ENCODE measurements at places on chromosomes 11 and 22.

GRCh38 chr11:134409552-134410429 lies 2.3 kb downstream of the B3GAT1 start:
- no peak for DNase-seq

DNA sequence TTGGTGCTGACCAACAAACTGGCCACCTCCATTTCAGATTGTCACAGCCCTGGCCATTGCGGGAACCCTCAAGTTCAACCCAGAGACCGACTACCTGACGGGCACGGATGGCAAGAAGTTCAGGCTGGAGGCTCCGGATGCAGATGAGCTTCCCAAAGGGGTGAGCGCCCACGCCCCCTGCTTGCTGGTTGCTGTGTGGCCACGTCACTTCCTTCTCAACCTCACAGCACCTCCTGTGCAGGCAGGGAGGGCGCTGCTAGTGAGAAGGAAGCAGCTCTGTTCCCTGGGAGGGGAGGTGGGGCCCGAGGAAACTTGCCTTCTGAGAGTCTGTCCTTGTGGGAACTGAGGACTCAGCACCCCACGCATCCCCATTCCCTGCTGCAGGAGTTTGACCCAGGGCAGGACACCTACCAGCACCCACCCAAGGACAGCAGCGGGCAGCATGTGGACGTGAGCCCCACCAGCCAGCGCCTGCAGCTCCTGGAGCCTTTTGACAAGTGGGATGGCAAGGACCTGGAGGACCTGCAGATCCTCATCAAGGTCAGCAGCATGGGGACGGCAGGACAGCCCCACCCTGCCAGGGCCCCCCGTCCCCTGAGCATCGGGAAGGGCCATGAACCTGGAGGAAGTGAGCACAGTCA lies 19.3 kb downstream of the POLR3H start:
- no peak for DNase-seq

DNA sequence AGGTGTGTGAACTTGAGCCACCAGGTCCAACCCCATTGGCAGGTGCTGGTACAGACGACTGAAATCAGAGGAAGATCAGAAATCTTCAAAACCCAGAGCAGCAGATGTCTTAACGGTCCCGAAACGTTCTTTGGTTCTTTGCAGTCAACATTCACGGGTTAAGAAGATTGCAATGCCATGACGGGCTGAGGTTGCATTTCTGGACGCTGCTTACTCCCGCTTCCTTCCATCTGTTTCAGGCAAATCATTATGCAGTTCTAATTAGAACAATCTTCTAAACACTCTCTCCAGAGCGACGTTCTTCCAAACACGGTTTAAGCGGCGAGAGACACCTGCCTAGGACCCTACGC lies 492 bp upstream of the LUZP2 start:
- no peak for DNase-seq

GRCh38 chr11:69939551-69940245 lies 120.5 kb upstream of the FGF3 start:
- DNase-seq = no peak

DNA sequence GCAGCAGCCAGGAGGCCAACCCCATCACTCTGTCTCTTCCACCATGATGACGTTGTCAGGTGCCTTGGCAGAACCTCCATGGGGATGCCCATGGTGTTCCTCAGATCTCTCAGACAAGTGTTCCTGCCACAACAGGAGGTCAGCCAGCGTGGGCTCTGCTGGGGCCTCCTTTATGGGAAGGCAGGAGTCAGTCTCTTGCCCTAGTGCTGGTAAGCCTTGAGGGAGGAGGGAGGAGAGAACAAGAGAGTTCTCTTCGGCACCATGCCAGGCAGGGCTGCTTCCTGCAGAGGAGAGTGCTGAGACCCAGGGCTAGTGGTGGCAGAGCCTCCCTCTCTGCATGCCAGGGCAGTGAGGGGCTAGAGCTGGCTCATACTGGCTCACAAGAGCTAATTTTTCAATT lies 32.5 kb downstream of the GNAZ start:
- DNase-seq = no peak

DNA sequence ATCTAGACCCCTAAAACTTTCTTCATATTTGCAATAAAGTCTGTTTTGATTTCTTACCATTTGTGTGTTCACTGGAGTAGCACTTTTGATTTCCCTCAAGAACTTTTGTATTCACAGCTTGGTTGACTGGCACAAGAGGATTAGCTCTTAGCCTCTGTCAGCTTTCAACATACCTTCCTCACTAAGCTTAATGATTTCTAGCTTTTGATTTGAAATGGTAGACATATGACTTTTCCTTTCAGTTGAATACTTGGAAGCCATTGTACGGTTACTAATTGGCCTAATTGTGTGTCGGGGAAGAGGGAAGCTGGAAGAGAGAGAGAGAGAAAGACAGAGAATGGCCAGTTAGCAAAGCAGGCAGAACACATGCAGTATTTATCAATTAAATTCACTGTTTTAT lies 180.5 kb downstream of the ARHGAP42 start:
- no peak for DNase-seq

DNA sequence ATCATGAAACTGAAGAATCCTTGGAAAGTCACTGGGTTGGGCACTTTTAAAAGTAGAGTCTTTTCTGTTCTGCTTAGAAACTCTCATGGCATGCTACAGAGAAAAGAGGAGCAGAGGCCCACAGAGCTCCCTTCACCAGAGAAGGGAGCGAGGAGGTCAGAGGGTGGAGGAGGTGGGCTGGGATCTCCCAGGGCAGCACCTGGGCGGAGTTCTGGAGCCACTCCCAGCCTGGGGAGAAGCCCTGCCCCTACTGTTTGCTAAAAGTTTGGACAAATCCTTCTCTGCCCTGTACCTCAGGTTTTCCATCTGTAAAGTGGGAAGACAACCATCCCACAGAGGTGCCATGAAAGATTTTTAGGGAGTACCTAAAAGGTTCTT lies 299.1 kb downstream of the KIRREL3 start:
- DNase-seq = no peak

- DNase-seq = no peak
Observed at GRCh38 chr11:69122630-69123431, 32.9 kb upstream of the SMIM38 start.

- no peak for DNase-seq
Observed at GRCh38 chr11:5591613-5592012, 4.8 kb upstream of the TRIM6 start.

- DNase-seq = no peak
Observed at GRCh38 chr11:70586261-70587074, 188.1 kb downstream of the CTTN start.

DNA sequence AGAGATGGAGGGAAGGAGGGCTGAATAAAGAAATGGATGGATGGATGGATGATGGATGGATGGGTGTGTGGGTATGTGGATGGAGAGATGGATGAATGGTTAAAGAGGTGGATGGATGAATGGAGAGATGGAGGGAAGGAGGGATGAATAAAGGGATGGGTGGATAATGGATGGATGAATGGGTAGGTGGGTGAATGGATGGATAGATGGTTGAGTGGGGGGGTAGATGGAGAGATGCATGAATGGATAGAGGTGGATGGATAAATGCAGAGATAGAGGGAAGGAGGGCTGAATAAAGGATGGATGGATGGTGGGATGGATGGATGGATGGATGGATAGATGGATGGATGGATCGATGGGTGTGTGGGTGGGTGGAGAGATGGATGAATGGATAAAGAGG lies 71.6 kb downstream of the CDKN1C start:
- DNase-seq = no peak

GRCh38 chr11:26844963-26845362 lies 123.1 kb upstream of the SLC5A12 start:
- DNase-seq = no peak

GRCh38 chr11:95078526-95078925 lies 11.1 kb upstream of the ENDOD1 start:
- no peak for DNase-seq

DNA sequence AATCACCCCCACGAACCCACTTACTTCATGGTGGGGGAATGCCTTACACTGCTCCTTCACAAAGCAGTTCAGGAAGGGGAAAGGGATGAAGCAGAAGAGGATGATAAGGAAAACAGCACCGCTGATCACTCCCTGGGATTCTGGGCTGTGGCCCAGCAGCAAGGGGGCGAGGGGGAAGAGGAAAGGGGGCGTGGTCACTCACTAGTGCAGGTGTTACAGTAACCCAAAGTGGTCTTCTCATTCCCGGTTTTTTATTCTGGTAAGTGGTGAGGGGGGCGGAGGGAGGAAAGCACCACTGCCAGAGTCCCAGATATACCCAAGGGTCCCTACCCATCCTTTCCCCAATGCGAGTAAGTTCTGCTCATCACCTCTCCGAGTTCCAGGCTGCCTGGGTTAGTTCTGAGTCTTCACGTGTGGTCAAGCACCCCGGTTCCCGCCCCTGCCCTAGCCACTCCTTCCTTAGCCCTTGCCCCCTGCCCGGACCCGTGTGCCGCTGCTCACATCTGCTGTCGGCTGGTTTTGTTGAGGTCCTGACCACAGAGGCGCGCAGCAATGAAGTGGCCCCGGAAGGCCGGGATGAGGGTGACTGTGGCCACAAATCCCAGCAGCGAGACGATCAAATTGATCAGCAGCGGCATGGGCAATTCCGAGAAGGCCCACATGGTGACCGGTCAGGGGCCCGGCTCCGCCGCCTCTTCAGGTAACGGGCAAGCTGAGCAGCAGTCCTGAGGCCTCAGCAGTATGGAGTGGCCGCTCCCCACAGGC lies 477 bp downstream of the DPAGT1 start:
- DNase-seq = no peak

DNA sequence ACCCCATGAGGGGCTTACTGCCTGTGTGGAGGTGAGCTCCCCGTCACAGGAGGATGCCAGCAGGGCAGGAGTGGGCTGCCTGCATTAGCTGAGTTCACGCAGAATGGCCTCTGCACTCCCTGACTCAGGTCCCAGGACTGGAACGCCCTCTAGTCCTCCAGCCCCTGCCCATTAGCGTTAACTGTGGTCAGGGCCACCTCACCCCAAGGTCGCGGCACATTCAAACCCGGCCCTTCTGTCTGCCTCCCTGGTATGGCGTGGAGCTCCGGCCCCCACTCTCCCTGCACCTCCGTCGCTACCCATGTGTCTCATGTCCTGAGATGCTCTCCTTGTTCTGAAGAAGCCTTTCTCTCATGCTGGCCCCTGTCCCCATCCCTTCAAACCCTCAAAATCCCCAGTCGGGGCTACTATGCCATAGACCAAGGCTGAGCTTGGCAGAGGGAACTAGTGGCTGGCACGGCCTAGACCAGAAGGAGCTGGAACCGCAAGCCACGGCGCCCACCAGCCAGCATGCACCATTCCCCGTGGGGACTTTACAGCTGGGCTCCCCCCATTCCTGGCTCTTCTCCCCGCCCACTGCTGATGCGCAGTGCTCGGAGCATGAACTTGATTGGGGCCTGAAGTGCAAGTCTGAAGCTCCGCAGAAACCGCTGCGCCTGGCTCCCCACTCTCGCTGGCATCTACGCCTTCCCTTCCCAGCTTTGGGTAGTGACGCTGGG lies 79.5 kb upstream of the RTL6 start:
- peak; percentile 13 for DNase-seq

- no peak for DNase-seq
Observed at GRCh38 chr22:30186041-30186440, 60.5 kb downstream of the LIF start.

DNA sequence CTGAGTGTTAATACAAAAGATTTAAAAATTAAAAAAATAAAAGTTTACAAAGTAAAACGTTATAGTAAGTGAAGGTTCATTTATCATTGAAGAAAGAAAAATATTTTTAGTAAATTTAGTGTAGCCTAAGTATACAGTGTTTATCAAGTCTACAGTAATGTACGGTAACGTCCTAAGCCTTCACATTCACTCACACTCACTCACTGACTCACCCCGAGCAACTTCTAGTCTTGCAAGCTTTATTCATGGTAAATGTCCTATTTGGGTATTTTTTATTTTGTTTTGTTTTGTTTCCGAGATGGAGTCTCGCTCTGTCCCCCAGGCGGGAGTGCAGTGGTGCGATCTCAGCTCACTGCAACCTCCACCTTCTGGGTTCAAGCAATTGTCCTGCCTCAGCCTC lies 8.8 kb downstream of the CASTOR1 start:
- no peak for DNase-seq

GRCh38 chr11:2691355-2691761 lies 8.4 kb downstream of the KCNQ1OT1 start:
- DNase-seq = no peak

- no peak for DNase-seq
Observed at GRCh38 chr11:93000511-93001476, 31.3 kb downstream of the MTNR1B start.

DNA sequence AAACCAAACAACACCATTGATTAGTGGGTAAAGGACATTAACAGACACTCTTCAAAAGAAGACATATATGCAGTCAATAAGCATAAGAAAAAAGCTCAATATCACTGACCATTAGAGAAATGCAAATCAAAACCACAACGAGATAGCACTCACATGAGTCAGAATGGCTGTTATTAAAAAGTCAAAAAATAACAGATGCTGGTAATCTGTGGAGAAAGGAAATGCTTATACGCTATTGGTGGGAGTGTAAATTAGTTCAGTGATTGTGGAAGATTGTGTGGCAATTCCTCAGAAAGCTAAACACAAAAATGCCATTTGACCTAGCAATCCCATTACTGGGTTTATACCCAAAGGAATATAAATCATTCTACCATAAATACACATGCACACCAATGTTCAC lies 182.6 kb downstream of the TRPC6 start:
- DNase-seq = no peak

DNA sequence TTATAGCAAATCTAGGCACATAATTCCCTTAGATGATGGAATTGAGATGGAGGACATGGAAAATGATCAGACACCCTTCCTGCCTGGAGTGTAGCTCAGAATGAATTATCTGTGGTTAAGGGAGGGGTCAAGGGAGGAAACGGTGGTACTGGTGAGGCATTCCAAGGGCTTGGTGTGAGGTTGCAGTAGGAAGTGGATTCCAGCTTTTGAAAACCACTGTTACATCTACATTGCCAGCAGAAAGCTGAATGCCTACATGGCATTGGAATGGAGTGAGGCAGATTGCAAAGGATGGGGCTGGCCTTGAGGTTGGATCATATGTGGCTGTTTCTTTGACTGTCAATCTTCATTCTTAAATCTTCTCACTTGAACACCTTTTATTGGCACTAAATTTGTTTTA lies 684.4 kb downstream of the NTM start:
- no peak for DNase-seq

DNA sequence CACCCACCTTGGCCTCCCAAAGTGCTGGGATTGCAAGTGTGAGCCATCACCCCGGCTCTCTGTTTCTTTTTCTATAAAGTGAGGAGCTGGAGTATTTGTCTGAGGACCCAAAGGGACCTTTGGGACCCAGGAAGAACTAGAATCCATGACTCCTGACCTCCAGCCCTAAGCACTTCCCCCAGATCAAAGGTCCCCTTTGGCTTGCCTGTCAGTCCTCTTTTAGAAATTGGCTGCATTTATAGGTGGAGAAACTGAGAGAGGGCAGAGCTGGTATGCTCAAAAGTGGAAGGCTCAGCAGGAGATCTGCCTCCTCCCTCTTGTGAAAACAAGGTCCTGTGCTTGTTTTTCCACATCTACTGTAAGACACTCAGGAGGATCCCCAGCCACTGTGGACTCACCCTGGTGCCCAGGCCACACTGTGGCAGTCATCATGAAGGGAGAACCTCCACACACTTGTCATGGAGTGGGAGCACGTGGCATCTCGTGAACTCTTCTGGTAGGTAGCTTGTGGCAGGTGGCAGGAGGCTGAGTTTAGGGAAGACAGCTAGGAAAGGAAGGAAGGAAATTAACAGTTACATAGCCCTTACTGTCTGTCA lies 12.4 kb upstream of the PLEKHA7 start:
- DNase-seq = no peak

All from vagina (tissue), 2 donors.